ENCODE measurements at places on chromosomes 2 and 18. TPM values are rescaled to one million over a fixed set of nuclear protein-coding genes. Genes with fewer than 3 reads are reported as not detected.

FOXI3 gene
- 0.36 TPM for total RNA-seq

HOXD10 gene
- total RNA-seq, result not detected

RALBP1 gene
- total RNA-seq, result 26.9 TPM

IKZF2 gene
- total RNA-seq, result 17.7 TPM

TTC31 gene
- 12.2 TPM for total RNA-seq

SNED1 gene
- 12.0 TPM for total RNA-seq

NRP2 gene
- 46.0 TPM for total RNA-seq

DAPL1 gene
- 1.6 TPM for total RNA-seq

SH3BP4 gene
- total RNA-seq, result 19.7 TPM

BBS5 gene
- 17.1 TPM for total RNA-seq

TAF1B gene
- 53.4 TPM for total RNA-seq

ADD2 gene
- 119 TPM for total RNA-seq

IL1RL1 gene
- 0.27 TPM for total RNA-seq

STARD6 gene
- not detected for total RNA-seq

SLC4A3 gene
- total RNA-seq, result 20.9 TPM

SNRPD1 gene
- total RNA-seq, result 15.3 TPM

OTOS gene
- 1.4 TPM for total RNA-seq

CRYGC gene
- total RNA-seq, result not detected

CNDP1 gene
- 0.36 TPM for total RNA-seq

COLEC12 gene
- total RNA-seq, result 25.3 TPM

PDE11A gene
- 14.3 TPM for total RNA-seq

SGPP2 gene
- 3.1 TPM for total RNA-seq

HRH4 gene
- 0.18 TPM for total RNA-seq

CPLX4 gene
- total RNA-seq, result 14.8 TPM

PCARE gene
- total RNA-seq, result 1.5 TPM

IL36B gene
- not detected for total RNA-seq

RUFY4 gene
- not detected for total RNA-seq

Data from cerebellum (tissue), 4 donors.